ENCODE measurements at places on chromosomes 5 and 9. TPM values are rescaled to one million over a fixed set of nuclear protein-coding genes. Genes with fewer than 3 reads are reported as not detected.

EIF4EBP3 gene
- not detected for total RNA-seq

ANKRD18B gene
- 10.6 TPM for total RNA-seq

DNA sequence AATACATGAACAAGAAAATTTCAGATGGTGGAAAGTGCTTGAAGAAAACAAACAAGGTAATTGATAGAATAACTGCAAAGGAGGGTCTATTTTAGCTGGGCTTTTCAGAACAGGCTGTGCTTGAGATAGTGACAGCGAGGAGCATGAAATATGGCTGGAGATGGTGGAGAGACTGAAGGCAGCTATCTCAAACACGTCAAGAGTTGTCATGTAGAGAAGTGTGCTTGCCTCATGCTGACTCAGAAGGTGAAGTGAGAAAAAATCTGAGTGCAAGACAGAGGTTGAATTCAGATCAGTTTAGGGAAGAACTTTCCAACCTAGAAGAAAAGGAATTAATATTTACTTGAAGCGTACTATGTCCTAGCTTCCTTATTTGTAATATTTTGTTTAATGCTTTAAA lies 115.5 kb upstream of the RANBP3L start:
- no peak for DNase-seq

- no peak for DNase-seq
These were observed 217.9 kb downstream of the HSPA4 start for GRCh38 chr5:133269691-133270090.

GRCh38 chr5:80034962-80035821 lies at the start of gene THBS4:
THBS4 (plus strand) TSS chr5:80035348; CDS start chr5:80035538, 190 bp downstream.
- DNase-seq: no peak

DNA sequence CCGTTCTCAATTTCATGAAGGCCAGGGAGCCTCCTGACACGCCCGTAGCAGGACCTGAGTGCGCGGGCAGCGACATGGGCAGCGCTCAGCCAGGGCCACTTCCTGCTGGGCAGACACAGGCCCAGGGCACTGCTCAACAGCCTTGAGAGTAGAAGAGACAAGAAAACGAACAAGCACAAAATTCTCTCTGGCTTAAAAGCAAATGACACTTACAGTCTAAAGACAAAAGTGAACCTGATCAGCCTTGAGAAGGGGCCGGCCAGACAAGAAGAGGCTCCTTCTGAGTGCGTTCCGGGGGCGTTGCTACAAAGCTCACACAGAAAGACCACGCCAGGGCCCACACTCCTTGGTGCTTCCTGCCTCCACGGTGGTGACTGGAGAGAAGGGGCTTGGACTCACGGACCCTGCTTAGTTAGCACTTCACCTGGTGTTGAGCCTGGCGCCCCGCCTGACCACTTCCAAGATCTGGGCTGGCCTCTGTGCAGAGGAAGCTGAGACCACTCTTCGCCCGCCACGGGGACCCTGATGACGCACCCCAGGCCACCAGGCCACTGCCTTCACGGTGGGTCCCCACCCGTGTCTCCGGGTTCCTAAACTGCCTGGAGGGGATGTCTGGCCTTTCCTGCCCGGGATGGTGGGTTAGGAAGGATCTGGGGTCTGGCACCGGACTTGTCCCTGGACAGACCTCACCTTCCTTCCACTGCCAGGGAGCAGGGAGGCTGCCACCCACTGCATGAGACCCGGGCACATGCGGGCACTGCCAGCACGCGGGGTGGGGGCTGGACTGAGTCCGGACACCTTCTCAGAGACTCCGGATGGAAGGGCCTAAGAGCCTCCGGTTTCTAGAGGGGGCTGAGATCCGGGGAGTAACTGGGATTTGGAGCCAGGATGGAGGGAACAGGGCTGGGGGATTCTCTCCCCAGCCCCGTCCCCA lies 1.3 kb downstream of the SLC12A7 start:
- DNase-seq: no peak

ZNF618 gene
- 3.4 TPM for total RNA-seq

DNA sequence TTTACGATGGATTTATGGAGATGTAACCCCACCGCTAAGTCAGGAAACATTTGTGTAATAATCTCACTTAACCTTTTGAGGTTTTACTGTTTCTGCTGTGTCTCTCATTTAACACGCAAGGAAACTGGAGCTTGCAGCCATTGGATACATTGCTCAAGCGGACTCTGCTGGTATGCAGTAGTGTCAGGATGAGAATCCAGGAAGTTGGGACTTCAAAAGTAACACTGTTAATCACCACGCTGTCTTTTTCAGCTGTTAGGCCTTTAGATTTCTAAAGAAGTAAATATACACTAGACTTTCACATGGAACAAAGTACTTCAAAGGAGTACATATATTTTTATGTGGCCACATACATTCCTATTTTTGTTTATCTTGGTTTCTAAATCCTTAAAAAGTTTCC lies 114.7 kb downstream of the LPAR1 start:
- DNase-seq: no peak

- no peak for DNase-seq
These were observed 202.0 kb downstream of the AUH start for GRCh38 chr9:91159664-91160121.

EEIG1 gene
- total RNA-seq: 21.4 TPM

SLC45A2 gene
- total RNA-seq: not detected

ZNF79 gene
- 13.3 TPM for total RNA-seq

WHRN gene
- 2.0 TPM for total RNA-seq

DNA sequence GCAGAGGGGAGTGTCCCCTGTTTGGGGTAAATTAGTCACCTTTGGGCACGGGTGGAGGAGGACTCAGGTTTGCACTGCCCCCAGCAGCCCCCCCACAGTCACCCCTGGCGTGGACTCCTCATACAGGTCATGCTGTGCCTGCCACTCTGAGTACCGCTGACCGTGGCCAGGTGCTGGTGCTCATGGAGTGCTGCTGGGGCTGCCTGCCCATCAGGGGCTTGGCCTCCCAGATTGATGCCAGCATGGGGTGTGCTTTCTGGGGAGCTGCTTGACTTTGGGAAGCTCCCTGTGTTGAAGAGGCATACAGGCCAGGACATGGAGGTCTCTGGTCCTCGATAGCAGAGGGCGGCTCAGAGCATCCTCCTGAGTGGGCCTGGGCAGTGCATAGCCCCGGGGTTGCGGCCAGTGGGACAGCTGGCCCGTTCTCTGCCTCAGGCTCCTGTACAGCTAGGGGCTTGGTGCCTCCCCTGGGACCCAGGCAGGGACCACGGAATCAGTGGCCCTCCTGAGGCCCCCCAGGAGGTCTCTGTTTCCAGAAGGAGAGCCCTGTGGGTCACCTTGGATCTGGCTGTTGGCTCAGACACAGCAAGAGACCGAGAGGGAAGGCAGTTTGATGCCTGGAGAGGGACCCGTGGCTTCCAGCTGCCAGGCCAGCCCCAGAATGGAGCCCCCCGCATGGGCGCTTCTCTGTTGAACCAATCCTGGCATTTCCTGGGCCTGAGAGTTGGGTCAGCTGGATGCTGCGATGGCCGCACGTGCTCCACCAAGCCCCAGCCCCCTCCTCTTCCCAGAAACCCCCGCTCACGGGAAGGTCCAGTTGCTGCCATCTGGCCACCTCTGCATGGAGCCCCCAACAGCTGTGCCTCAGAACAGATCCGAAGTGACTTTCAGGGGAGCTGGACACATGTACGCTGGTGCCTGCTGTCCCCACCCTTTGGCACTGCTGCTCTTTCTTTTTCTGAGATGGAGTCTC lies 6.1 kb upstream of the AJM1 start:
- DNase-seq: no peak

DNA sequence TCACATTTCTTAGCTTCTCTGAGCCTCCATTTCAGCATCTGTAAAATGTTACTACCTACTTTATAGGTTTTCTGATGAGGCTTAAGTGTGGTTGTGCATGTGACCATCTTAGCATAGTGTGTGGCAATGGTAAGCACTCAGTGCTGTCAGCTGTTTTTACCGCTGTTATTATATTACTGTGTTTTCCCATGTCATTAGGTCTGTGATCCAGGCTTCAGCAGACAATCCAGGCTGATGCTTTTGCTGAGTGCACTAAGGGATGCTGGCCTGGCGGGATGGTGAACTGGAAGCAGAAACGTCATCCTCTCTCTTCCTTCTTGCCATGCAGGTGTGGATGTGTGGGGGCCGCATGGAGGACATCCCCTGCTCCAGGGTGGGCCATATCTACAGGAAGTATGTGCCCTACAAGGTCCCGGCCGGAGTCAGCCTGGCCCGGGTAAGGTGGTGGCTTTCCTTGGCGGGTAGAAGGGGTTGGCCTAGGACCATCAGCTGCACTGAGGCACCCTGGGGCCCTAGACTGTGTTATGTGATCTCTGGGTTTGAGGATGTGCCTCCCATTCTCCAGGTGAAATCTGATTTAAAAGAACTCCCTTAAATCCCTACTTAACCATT lies 41.9 kb upstream of the SAP30L start:
- no peak for DNase-seq

AGXT2 gene
- not detected for total RNA-seq

DNA sequence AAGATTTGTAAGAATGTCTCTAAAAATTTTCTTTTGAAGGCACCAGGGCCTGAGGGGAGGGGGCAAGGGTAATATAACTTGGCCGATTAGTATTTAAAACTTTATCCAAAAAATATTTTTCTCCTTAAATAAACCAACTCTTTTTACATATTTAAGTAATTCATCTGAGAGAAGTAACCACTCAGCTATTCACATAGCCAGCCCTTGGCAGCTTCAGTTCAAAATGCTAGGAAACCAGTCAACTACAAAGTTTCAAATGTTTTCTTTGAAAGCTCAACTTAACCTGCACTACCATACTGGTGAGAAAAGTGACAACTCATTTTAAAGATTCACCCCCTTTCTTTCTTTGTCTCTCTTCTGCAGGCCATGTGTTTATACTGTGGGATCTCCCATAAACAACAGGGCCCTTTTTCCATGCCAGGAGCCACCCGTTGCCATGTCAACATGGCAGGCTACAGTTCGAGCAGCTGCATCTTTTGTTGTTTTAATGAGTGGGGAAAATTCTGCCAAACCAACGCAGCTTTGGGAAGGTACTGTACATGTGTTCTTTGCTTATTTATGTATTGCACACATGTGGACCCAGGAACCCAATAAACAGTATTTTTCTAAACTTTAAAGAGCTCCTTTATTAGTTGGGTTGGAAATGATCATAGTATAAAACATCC lies 46.3 kb downstream of the AOPEP start:
- no peak for DNase-seq

IRF1 gene
- 4.0 TPM for total RNA-seq

DNA sequence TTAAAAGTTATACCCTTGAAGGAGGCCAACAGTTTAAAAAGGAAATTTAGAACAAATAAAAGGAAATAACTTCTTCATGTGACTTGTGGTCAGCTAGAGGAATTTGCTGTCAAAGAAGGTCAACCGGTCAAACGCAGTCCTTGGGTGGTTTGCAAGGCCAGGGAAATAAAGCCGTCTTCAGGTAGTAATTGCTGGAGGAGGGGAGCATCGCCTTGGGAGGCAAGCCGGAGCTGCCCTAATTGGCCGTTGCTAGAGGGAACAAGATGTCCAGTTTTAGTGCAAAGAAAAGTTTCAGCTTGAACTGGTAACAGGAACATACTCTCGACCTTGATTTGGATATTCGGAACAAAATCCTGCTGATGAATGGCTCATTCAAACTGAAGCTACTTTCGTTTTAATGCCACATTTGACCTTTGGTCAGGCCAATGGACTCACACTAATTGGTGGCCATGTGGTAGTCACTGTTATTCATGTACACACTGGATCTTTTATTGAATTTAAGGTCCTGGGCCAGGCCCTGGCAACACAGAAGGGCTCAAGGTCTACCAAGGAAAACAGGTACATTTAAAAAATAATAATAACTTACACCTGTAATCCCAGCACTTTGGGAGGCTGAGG lies 47.0 kb upstream of the MYO10 start:
- DNase-seq: peak; percentile 54

- DNase-seq: peak; percentile 56
These were observed 33.5 kb downstream of the TLX3 start for GRCh38 chr5:171342362-171343111.

- DNase-seq: peak; percentile 95
These were observed 137.1 kb downstream of the FGF1 start for GRCh38 chr5:142548739-142549275.

DNA sequence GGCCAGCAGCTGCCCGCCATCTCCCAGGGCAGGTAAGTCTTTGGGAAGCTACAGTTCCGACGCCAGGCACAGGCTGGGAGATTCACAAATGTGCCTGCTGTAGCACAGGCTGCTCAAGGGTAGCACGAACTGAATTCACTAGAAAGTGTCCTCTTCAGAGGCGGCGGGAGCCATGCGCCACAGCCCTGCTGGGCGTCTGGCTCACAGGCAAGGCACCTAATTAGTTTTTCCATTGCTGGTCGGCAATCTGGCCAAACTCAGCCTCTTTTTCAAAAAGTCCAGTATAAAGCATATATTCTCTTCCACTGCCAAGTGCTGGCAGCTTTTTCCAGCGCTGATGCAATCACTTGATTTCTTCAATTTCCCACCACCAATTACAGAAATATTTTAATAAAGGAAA lies 128.9 kb upstream of the RAPGEF1 start:
- DNase-seq: no peak

GABRB2 gene
- total RNA-seq: not detected

GRCh38 chr5:8633259-8633658 lies 764.3 kb downstream of the MTRR start:
- no peak for DNase-seq

SPINK5 gene
- total RNA-seq: 0.34 TPM
